Spleen (tissue), 13 donors: ENCODE measurements at places on chromosomes 1 and 21.

- peak; percentile 78 for DNase-seq
These were observed at the start of gene CACNA1E for GRCh38 chr1:181483285-181484195. Gene CACNA1E, plus strand, starts transcription at chr1:181483517. Its CDS starts 228 bp downstream, at chr1:181483745.

- peak; percentile 92 for DNase-seq
These were observed 34.9 kb upstream of the PPP1R15B start for GRCh38 chr1:204446413-204447111.

DNA sequence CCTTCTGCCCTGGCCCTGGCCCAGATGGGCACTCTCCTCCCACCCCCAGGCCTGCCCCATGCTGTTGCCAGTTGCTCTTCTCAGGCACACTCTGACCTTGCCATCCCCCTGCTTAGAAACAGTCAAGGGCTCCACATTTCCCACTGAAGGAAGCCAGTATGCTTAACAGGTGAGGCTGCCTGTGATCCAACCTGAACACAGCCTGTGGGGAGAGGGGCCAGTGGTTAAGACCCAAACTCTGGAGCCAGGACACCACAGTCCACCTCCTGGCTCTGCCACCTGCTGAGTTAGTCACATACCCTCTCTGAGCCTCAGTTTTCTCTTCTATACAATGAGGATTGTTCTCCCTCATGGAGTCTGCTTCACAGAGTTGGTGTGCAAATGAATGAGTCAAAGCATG lies 526.9 kb downstream of the MATN1 start:
- DNase-seq, result no peak

DNA sequence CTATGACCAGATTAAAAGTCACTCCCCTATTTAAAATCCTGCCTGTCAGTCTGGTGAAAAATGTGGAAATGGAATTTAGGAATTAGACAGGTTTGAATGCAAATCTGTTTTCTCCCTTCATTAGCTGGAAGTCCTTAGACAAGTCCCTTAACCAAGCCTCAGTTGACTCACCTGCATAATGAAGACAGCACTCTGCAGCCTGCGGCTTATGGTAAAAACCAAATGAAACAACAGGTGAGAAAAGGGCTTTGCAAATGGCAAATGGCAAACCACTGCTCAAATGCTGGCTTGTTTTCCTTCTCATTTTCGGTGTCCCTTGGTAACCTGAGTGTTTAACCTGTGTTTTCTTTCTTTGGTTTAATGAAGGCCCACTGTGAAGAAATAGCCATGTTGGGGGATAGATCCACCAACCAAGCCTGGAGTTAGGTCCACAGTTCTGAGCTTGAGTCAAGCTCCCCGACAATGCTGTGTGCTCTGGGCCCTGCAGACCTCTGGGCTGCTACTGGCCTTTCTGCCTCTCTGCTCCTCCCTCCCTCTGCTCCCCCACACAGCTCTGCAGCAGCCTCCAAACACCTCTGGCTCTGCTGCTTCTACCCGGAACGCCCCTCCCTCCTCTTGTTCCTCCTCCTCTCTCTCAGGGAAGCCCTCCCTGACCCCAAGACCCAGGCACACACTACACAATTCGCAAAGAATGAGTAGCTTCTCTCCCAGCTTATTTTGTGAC lies 641.8 kb downstream of the MATN1 start:
- no peak for DNase-seq

GRCh38 chr1:63703701-63704107 lies 70.1 kb upstream of the ROR1 start:
- DNase-seq, result no peak

DNA sequence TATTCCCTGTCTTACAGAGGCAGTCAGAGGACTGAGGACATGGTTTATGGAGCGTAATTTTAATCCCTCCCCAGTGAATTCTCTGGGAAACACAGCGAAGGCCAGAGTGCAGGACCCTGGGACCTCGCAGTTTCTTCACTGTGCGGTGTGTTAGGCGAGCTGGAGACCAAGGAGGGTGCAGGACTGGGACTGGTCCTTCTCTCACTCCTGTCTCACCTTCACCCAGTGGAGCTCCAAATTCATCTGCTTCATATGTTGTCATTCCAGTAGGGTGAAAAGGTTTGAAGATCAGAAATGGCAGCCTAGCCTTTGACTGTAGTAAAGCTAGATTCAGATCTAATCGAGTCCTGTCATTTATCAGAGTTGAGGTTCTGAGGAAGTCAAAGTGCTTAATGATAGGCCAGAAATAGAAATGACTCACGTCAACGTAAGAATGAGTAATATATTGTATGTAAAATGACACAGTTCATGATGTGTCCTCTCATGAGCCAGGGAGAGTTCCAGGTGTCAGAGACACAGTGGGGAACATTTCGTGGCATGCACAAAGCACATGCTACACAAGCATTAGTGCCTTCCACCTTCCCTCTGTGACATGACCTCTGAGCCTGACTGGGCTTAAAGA lies 647.5 kb downstream of the SMYD3 start:
- no peak for DNase-seq

- no peak for DNase-seq
These were observed 5.8 kb upstream of the CD46 start for GRCh38 chr1:207745839-207746767.

DNA sequence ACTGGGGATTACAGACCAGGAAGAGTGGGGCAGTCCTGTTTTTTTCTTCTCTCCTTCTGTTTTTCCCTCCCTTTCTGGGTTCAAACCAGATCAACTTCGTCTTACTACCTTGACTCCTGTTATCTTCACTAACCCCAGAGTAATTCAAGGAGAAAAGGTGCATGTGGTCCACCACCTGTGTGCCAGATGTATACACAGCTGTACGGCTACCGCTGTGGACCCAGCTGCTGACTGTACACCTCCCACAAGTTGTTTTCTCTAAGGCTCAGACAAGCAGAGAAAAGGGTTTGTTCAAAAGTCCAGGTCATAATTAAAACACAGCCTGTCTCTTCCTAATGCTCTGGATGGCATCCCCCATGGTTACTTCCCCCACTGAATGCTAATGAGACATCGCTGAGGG lies 102.1 kb downstream of the LMX1A start:
- DNase-seq, result no peak

DNA sequence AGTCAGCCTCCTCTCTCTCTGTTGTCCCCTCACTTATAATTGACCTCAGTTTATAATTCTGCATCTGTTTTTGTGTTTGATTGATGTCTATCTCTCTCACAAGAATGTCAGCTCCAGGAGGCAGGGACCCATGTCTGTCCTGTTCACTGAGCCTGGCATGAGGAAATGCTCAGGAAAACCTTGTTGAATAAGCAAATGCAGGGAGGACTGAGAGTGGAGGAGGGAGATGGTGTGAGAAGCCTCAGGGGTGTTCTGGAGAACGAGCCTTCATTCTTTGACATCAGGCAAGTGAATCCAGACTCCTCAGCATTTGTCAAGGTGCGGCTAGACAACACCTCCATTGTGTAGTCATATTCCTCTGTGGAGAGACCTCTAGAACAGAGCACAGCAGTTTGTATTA lies 45.5 kb downstream of the MAN1C1 start:
- no peak for DNase-seq

DNA sequence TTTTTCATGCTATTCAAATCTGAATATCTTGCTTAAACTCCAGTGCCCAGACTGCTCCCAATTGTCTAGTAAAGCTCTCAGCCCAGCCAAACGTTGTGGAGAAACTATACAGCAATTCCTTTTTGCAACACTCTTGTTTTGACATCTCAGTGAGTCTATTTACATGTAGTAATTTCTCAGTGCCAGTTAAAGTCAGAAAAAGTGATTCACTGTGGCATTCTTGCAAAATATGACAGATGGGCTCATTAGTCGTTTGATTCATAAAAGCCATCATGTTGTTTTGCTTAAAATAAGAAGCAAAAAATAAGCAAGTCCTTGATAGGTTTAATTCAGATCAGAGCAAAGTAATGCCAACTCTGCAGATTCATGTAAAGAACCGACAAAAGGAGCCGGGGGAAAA lies 20.7 kb upstream of the TMPRSS15 start:
- no peak for DNase-seq

DNA sequence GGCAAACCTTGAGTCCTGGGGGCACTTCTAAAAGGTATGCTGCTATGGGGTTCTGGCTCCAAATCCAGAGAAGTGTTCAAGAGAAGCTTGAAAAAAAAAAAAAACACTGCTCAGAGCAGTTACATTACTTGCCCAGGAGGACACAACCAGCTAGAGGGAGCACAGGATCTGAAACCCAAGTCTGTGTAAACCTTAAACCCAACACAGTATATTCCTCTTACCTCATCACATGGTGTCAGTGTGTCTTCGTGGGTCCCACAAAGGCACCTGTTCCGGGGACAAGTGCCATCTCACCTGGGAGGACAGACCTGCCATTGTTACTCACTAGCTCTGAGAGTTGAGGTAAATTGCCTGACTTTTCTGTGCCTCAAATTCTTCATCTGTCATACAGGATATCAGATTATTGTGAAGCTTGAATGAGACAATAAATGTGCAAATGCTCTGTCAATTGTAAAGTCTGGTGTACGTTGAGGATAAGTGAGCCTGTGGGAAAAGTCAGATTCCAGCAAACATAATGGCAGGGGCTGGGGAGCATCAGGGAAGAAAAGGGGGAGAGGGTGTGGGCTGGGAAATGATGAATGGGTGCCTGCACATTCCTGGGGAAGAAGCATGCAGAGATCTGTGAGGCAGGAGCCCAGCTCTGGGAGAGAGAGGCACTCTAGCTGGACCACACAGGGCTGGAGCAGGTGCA lies 170.4 kb upstream of the ZC3H12A start:
- DNase-seq, result no peak

- DNase-seq, result no peak
These were observed 1.9 kb upstream of the LHX8 start for GRCh38 chr1:75132242-75132811.

- no peak for DNase-seq
These were observed 124.8 kb downstream of the KCNN3 start for GRCh38 chr1:154745286-154745731.
